ENCODE measurements at places on chromosomes 1 and 21.

DNA sequence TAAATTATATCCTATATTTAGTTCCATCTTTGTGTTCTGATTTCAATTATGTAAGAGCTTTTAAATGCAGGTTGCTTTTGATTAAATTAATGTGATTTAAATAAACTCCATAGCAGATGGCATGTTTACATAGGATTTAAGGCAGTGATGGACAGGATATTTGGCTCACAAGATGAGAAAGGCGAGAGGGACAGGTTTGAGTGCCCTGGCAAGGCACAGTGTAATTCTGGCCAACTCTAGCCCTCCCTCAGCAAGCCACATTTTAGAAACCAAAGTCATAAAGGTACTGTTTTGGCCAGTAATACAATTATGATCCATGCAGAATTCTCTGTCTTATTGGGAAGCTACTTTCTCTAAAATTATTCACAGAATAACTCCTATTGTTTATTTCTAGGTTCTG is 50.6 kb upstream of the C1orf146 start:
- DNase-seq = no peak

- no peak for DNase-seq
Observed at GRCh38 chr1:55747408-55747841, 532.3 kb upstream of the USP24 start.

DNA sequence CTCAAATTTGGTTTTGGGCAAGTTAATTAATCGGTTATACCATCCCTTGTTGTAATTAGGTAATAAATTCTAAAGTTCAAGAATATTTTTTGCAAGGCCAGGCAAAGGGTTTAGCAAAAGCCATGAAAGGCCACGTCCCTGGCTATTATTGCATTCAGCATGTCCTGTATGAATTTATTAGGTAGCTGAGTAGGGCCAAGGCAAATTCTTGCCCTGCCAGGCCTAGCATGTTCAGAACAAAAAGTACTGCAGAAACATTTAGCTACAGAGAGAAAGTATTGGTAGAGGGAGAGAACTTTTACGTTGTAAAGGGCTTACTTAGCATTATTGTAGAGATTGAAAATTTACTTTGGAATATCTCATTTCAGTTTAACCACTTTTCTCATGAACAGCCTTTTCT is 94.4 kb downstream of the PATJ start:
- no peak for DNase-seq

- DNase-seq = no peak
Observed at GRCh38 chr1:54327386-54328065, 78.7 kb downstream of the SSBP3 start.

GRCh38 chr1:86860020-86860419 is 53.9 kb downstream of the SELENOF start:
- DNase-seq = no peak

DNA sequence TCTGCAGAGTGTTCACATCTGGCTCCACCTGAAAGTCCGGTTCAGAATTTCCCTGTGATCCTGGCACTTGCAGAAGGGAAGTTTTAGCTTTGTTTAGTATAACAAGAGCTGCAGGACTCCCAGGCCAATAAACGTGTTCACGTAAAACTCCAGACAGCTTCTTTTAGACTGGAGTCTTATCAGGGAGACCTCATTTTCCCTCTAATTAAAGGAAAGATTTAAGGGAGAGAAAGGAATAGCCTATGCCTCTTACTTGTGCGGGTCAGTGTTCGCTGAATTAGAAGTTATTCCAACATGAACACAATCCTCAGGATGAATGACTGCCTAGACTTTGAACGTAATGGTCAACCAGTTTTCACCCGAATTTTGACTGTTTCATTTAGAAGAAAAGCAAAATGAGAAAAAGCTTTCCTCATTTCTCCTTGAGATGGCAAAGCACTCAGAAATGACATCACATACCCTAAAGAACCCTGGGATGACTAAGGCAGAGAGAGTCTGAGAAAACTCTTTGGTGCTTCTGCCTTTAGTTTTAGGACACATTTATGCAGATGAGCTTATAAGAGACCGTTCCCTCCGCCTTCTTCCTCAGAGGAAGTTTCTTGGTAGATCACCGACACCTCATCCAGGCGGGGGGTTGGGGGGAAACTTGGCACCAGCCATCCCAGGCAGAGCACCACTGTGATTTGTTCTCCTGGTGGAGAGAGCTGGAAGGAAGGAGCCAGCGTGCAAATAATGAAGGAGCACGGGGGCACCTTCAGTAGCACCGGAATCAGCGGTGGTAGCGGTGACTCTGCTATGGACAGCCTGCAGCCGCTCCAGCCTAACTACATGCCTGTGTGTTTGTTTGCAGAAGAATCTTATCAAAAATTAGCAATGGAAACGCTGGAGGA is 202.1 kb upstream of the SGIP1 start:
- DNase-seq = peak; percentile 86

- no peak for DNase-seq
Observed at GRCh38 chr1:29148656-29149491, 25.2 kb upstream of the TMEM200B start.

- DNase-seq = no peak
Observed at GRCh38 chr1:220528679-220529501, 954 bp downstream of the MARK1 start.

DNA sequence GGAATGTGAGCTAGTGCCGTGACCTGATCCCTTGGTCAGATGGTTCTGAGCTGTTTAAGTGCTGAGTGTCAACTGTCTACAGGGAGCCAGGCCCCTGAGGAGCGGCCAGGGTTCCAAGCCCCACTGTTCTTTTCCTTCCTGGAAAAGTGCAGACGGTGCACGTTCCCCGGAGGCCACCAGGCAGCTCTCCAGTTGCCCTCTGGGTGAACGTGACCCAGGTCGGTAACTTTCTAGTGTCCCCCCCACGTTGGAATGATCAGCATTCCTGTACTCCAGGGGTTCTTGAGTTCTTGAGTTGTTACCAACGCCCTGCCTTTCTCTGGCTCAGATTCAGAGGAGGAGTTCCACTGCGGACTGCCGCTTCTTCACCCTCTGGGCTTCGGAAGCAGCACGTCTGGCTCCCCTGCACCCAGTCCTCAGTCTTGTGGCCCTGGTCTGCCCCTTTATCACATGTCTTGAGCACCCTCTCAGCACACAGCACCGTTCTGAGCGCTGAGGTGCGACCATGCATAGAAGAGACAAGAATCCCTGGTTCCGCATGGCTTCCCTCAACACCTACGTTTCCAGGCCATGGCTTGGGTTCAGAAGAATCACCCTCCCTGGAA is 131.5 kb downstream of the DHRS3 start:
- no peak for DNase-seq

DNA sequence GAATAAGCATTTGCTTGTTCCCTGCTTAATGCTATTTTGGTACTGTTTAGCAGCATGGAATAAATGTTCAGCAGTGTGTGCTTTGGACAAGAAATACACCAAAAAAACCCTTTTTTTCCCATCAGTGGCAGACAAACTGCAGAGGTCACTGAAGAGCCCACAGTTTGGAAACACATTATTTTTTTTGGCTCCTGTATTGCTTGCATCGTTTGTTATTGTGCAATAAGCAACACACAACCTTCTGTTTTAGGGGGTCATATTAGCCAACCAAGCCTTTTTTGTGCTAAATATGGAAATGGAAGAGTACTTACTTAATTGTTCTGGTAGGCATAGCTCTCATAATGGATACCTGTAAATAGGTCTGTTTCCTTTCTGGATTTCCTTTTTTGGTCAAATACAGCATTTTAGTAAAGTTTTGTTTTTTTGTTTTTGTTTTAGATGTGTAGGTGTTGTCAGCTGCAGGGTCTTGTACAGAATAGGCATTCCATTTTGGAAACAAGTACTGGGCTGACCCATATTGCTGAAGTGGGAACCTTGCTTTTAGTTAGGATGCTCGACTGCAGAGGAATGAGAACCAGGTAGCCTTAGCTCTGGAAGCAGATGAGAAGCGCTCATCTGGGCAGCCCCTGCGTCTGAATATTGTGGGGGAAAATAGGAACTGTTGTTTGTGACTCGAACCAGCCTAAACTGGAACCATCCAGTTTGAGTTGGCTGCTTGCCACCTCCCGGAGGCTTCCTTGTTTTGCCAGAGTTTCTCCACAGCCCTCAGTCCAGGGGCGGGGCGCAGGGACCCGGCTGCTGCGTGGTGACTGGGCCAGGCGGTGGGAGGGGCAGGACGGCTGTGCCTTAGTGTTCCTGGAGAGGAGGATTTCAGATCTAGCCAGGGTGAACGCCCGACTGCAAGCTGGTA is 38.4 kb downstream of the SPEN start:
- peak; percentile 58 for DNase-seq

- DNase-seq = no peak
Observed at GRCh38 chr1:77560741-77561140, 121.7 kb downstream of the ZZZ3 start.

- DNase-seq = no peak
Observed at GRCh38 chr1:225508538-225509375, 80.9 kb upstream of the LBR start.

GRCh38 chr21:37118187-37118826 is 45.3 kb downstream of the TTC3 start:
- no peak for DNase-seq

DNA sequence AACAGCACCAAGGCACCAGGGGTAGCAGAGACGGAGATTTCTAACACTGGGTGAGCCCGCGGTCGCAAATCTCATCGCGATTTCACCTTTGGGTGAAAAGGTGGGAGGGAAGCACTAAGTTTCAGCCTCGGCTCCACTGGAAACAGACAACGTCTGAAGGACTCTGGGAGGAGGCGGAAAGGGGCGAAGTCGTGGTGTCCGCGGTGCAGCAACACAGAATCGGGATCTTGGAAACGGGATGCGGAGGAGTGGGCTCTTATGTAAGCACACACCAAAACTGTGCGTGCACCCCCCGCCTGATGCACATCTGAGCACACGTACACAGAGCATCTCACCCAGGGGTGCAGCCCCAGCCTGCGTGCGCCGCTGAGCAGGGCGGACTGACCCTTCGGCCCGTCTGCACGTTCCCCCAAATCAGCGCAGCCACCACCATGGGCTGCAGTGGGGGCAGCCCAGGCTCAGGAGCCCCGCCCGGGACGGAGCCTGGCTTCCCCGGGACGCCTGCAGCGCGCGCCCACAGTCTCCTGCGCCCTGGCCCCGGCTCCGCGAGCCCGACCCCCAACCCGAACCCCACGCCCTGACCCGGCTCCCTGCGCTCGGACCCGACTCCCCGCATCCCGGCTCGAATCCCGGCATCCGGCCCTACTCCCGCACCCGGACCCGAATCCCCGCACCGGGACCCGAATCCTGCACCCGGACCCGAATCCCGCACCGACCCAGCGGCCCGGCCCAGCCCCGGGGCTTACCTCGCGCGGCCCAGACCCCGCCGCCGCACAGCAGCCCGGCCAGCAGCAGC is 670 bp downstream of the CLSTN1 start:
- no peak for DNase-seq

DNA sequence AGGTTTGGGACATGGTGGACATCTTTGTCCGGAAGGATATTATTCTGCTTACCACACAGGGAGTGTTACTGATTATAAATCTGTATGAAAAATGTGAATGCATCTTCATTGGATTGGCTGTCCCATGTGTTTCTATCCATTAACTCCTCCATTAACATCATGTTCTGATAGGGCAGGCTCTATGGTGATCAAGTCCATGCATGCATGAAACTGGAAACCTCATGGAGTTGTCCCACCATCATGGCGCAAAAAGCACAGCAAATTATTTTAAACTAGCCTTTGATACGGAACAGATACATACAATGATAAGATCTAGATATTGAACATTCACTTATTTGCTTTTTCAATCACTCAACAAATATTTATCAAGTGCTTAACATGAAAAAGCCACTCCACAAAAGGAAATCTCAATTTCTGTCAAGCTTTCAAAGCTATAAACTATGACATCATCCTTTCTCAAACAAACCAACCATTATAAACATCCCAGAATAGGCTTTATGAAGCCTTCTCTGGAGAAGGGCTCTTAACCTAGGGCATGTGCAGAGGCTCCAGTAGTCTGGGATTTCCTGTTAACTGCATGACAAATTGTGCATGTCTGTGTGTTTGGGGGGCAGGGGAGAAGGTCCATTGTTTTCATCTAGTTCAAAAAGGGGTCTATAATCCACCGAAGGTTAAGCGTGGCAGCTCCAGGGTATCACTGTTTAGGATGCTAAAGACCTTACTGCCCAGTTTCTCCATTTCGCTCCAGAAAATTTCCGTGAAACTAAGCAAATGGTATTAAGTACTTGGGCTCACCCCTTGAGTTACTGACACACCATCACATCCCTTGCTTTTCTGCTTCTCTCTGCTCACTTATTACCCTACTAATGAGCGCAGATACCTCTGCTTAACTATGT is 46.1 kb downstream of the ADAMTS1 start:
- no peak for DNase-seq

- DNase-seq = peak; percentile 15
Observed at GRCh38 chr1:229661022-229661877, 35.2 kb downstream of the URB2 start.

- no peak for DNase-seq
Observed at GRCh38 chr1:205124726-205125125, 2.9 kb upstream of the RBBP5 start.

DNA sequence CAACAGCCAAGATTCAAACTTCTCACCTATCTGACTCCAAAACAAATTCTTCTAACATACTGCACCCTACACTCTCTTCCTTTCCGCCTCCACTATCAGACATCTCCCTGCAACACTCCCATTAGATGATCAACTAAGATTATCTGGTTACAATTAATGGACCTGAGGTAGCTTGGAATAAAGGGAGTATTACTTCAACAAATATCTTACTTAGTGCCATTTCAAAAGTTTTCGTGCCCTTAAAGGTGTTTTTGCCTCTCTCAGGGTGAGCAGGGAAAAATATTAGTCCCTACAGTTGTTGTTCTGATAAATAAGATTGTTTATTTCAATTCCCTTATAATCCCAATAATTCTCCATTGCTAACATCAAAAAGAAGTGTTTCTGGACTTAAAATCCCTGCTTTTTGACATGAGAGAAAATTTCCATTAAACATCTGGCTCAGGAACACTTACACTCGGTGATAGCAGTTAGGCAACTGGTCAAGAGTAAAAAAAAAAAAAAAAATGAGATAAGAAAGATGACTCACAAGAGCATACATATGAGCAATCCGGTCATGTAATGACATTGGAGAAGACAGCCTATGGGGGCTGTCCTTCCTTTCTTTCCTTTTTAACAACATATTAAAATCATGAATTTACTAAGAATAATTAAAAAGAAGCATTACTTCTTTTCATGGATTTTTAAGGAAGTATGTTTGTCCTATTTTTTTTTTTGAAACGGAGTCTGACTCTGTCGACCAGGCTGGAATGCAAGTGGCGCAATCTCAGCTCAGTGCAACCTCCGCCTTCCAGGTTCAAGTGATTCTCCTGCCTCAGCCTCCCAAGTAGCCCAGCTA is 7.6 kb downstream of the RSBN1 start:
- no peak for DNase-seq

- peak; percentile 77 for DNase-seq
Observed at GRCh38 chr1:200905411-200906052, 10.8 kb downstream of the INAVA start.
